Stimulated activated CD4-positive, alpha-beta T cell treated with anti-CD3 and anti-CD28 coated beads, Interleukin-1b, Interleukin-23, amount 100 ng/mL, for 1 hour (primary cell): ENCODE measurements at places on chromosomes 2 and 18.

DNA sequence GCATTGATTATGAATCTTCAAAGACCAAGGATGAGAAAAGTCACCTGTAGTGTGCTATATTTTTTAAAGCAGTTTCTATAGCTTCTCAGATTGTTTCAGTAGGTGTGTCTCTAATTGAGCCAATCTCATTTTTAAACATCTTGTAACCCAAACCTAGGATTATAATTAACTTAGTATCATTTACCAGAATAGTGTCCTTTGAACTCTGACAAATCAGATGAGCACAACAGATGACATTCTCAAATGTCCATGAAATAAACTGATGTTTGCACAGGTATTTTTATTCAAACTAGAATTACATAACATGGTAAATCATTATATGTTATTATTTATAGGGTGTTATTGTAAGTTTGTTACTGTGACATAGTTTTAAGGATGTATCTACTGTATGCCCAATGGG is 126.1 kb upstream of the MAP3K20 start:
- DNase-seq = no peak

DNA sequence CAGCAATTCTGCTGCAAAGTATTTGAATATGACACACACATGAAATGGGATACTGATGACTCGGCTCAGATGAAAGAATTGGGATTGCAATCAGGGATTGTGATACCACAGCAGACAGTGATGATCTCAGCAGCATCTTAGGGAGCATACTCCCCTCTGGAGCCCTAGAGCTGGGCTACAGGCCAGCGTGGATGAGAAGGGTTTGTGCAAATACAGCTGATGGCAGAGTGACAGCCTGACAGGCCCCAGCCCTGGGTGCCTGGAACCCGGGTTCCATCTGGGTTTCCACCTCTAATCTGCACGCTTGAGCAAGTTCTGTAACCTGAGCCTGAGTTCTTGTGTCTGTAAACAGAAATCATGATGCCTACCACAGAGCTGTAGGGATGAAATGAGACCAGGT is 418.0 kb downstream of the LRATD1 start:
- DNase-seq = no peak

GRCh38 chr2:10884574-10884975 is 27.2 kb upstream of the KCNF1 start:
- DNase-seq = no peak

GRCh38 chr2:217886720-217887309 is 116.0 kb downstream of the TNS1 start:
- peak; percentile 27 for DNase-seq

DNA sequence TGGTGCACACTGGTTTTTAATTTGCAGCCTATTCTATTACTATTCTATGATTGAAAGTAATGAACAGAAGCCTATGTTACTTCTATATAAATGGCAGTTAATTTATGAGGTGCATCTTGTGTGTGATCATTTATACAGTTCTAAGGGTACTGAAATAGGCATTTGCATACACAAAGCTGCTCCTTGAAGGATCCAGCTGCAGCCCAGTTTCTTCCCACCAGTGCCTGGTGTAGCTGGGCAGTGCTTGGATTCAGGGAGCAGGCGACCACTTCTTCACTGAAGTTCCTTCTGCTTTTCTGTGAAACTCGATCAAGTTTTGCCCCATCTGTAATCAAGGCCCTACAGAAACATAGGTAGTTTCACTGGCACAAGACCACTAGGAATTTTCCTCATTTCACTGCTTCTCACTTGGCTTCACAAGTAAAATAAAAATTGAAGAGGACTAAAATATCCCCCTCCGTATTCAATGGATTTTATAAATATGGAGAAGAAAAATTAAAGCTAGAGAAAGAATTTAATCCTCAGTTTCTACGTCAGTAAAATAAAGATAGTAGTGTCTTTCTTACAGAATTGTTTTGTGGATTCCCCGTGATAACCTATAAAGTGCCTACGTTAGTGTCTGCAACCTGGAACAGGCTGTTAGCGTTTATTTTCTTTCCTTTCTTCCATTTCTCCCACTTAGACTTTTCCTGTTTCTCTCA is 1.7 kb upstream of the LPIN2 start:
- no peak for DNase-seq

DNA sequence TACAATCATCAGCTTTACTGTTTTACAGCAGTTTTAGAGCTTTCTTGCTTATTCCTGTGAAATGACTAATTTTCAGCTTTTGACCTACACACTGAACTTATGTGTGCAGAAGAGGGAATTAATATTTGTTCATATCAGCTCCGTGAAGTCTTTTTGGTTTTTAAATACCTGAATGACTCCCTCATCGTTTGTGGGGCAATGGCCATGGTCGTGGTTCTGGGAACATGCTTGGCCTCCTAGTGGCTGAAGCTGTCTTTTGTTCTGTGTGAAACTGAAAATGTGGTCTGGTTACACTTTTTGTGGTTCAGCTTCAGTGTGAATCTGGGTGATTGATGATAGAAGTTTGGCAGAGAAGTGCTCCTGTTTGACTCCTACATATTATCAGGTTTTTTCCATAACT is 408.1 kb downstream of the THSD7B start:
- no peak for DNase-seq

- no peak for DNase-seq
These were observed 62.9 kb downstream of the AFTPH start for GRCh38 chr2:64586883-64587481.

GRCh38 chr2:45777996-45778719 is 126.7 kb downstream of the PRKCE start:
- no peak for DNase-seq

- DNase-seq = no peak
These were observed 118.8 kb downstream of the MSH2 start for GRCh38 chr2:47521666-47522285.

- no peak for DNase-seq
These were observed 25.6 kb upstream of the TGIF1 start for GRCh38 chr18:3424280-3424890.
